ENCODE measurements at places on chromosomes 2 and 18.

- no peak for DNase-seq
These were observed 66.1 kb downstream of the LRRFIP1 start for GRCh38 chr2:237693291-237693994.

DNA sequence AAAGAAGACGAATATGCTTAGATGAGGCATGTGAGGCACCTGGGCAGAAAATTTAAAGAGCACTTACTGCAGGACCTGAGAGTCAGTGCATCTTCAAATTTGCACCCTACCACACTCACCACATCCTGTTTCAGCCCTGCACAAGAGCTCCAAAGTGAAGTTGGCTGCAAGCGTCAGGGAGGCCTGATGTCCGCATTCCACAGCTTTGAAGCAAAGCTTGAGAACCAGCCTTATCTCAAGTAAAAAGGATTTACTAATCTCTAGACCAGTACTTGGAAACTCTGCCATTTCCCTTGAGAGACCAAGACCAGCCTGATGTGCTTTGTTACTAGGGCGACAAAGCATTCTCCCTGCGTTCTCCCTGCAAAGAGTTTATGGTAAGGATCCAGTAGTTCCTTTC lies 3.4 kb upstream of the ASNSD1 start:
- no peak for DNase-seq

GRCh38 chr2:172782506-172783164 lies 47.0 kb downstream of the RAPGEF4 start:
- DNase-seq, result no peak

DNA sequence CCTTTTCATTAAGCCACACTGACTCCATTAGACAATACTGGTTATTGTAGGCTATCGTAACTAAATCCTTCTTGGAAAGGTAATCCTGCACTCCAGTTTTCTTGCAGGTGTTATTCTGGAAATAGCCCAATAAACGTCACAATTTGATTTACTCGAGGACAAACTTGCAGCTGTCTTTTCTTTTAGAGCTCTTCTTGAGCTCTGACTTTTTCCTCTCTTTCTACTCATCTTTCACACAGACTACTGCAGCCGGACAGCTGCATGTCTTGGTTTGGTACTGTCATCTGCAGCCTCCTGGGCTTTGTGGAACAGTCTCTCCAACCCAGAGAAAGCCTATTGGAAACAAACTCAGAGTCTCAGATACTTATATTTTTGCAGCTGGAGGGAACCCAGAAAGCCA lies 23.0 kb upstream of the MSGN1 start:
- no peak for DNase-seq

GRCh38 chr2:157206916-157207315 lies 50.6 kb upstream of the GALNT5 start:
- DNase-seq, result no peak

- no peak for DNase-seq
These were observed 297.8 kb downstream of the SP3 start for GRCh38 chr2:173667415-173667814.

DNA sequence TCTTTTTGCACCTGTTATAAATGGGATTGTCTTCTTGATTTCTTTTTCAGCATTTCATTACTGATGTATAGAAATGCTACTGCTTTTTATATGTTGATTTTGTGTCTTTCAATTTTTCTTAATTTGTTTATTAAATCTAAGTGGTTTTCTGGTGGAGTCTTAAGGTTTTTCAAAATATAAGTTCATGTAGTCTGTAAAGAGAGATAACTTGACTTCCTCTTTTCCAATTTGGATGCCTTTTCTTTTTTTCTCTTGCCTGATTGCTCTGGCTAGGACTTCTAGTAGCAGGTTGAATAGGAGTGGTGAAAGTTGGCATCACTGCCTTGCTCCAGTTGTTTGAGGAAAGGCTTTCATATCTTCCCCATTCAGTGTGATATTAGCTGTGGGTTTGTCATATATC lies 28.6 kb upstream of the GALNT5 start:
- DNase-seq, result no peak
